AG09309 (cell line): ENCODE measurements at places on chromosomes 2 and 18.

- DNase-seq: no peak
Observed at GRCh38 chr18:7383002-7383980, 152.4 kb downstream of the LRRC30 start.

- DNase-seq: no peak
Observed at GRCh38 chr2:2890901-2891300, 486.7 kb downstream of the EIPR1 start.

DNA sequence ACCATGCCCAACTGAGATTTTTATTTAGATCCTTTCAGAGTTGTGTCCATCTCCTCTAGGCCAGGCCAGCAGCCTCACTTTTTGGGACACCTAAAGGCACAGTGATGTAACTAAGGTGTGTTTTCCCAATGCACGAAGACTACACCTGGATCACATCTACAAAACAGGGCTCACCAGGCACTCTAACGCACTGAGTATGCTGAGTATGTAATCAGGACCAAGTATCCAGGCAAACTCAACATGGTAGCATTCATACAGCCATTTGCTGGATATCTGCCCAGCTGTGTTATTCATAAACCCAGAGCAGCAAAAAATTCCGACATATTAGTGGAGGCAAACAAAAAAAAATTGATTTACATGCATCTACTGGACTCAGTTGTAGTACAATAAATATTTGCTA, 33.8 kb downstream of the LPIN2 start:
- DNase-seq: no peak

DNA sequence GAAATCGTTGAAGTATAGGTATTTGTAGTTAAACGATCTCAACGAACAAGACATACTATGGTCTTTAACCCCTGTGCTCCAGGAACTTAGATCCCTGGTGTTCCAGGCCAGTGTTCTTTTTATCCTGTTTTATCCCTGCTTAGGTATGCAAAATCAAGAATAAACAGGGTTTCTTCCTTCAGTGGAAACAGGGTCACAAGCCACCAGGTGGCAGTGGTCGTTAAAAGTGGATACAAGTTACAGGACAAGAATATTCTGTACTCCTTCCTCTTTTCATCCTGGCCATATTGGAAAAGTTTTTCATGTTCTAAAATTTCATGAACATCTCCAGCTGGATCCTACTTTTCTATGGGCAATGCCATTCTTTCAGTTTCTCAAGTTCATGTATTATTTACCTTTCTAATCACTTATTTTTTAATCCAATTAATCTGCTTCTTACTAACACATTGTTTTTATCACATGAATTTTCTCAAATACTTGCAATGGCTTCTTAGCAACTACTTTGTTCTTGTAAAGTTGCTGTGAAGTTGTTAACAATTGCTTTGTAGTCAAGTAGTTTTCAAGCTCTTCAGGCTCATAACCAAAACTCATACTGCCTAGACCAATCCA, 16.4 kb upstream of the HNMT start:
- DNase-seq: no peak

DNA sequence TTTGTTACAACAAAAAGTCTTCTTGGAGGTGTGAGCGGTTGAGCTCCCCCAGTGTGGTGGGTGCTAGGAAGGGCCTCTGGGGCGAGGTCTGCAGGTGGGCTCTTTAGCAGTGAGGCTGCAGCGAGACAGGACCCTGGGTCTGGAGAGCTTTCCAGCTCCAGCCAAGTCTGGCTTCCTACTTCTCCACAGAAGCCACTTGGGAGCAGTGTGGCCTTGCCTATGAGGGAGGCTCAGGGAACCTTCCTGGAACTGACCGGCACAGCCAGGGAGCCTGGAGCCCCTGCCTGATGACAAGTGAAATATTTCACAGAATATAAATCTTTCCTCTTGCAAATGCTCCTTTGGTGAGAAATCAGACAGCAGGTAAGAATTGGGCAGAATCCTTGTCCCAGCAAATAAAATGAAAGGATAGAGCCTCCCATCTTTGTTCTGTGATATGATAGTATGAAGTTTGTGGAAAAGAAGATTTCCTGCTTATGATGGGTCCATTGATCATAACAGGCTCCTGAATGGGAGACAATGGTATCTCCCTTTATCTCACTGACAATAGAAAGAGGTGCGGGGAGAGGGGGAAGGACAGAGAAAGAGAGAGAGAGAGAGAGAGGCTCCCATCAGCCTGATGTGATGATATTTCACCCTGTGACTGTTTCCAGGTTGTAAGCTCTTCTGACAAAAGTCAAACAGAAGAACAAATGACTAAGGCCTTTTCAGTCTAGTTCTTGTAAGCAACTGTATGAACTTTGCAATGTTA, 289.8 kb upstream of the SPRED2 start:
- no peak for DNase-seq

- DNase-seq: no peak
Observed at GRCh38 chr2:172408143-172408766, 19.1 kb upstream of the ITGA6 start.

- DNase-seq: no peak
Observed at GRCh38 chr2:206164261-206164862, 4.7 kb downstream of the EEF1B2 start.

DNA sequence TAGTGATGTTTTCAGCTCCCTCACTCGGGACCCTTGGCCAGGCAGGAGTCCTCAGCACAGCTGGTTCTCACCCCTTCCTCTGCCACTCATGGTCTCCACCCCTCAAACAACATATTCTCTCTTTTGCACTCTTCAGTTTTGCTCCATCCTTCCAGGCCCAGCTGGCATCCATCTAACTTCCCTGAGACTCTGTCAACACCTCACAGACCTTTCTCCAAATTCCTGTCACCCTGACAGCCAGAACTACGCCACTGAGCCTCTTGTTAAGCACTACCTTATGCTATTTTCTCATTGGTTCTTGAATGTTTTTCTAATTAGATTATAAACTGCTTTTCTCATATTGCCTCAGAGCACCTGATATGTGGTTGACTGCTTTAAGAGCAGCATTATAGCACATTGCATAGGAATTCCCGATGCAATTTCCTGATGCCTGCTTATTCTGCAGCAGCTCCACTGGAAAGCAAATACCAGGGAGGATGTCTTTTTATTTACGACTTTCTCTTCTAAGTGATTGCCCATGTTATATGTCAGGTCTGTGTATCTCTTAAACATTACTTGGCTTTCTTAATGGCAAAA, 12.4 kb upstream of the INO80C start:
- DNase-seq: no peak

- DNase-seq: no peak
Observed at GRCh38 chr18:75063196-75063595, 145.7 kb downstream of the PTGR3 start.
